ENCODE measurements at places on chromosomes 16 and 17.

DNA sequence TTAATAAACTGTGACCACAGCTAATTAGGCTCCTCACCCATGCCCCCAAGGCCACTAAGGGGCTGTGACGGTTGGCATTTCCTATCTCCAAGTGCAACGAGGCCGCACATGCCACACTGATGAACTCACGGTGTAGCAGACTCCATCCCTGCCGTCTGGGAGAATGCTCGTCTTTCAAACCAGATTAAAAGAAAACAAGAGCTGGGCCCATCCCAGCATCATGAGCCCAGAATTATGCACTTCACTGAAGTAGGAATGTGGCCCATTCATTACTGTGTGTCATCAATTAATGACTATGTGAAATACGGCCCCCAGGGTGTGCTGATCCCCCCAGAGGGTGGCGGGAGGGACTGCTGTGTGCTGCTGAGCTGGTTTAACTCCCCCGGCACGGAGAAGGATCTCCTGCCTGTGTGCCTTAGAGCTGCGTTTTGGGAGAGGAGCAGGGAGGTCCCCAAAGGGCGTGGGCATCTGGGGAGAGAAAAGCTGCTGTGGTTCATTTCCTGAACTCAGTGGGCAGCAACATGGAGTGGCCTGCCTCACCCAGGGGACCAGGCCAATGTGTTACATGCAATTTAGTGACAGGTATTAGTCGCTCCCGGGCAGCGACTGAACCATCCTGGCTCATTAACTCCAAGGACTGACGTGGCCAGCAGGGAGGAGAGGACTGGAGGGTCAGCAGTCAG lies 194.5 kb downstream of the FOXL1 start:
- DNase-seq = no peak

GRCh38 chr16:71645450-71645849 lies 19.5 kb downstream of the MARVELD3 start:
- no peak for DNase-seq

GRCh38 chr17:76714822-76715495 lies 4.2 kb upstream of the MXRA7 start:
- DNase-seq = no peak

GRCh38 chr17:39173526-39174274 lies 7.7 kb upstream of the ARL5C start:
- no peak for DNase-seq

GRCh38 chr16:75983741-75984381 lies 257.6 kb upstream of the CPHXL start:
- no peak for DNase-seq

- DNase-seq = no peak
Measured at GRCh38 chr17:80992077-80992947, 671 bp downstream of the CHMP6 start.

- no peak for DNase-seq
Measured at GRCh38 chr17:62388856-62389255, 8.5 kb downstream of the EFCAB3 start.

- DNase-seq = no peak
Measured at GRCh38 chr17:2547176-2547575, 35.5 kb upstream of the METTL16 start.

- no peak for DNase-seq
Measured at GRCh38 chr17:76544546-76545365, 4.9 kb downstream of the PRCD start.

- no peak for DNase-seq
Measured at GRCh38 chr16:50678531-50678930, 2.6 kb downstream of the SNX20 start.

DNA sequence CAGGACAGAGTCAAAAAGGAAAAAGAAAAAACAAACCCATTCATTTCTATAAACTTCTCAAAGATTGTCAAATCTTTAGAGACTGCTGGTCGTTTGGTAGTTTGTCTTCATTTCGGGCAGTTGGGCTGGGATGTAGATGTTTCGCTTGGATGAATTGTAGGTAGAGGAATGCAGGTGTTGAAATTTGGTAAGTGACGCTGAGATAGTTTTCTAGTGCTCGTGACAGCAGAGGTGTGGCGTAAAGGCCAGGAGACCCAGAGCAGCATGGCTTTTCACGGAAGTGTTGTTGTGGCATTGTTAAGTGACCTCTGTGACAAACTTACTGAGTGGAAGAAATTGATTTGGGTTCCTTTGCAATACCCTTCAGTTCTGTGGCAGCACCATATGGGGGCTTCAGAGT lies 78.2 kb upstream of the CLEC18A start:
- DNase-seq = no peak

- DNase-seq = no peak
Measured at GRCh38 chr16:473046-474043, 47.9 kb downstream of the RAB11FIP3 start.

DNA sequence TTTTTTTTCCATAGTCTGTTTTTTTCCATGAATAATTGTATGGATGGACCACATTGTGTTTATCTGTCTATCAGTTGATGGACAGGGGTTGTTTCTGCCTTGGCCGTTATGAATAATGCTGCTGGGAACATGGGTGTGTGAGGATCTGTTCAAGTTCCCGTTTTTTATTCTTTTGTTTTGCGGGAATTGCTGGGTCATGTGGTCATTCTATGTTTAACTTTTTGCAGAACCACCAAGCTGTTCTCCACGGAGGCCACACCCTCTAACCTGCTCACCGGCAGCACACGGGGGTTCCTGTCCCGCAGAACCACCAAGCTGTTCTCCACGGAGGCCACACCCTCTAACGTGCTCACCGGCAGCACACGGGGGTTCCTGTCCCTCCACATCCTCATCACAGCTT lies 5.9 kb upstream of the MSLN start:
- DNase-seq = no peak

- DNase-seq = no peak
Measured at GRCh38 chr17:59365383-59365981, 34.0 kb downstream of the YPEL2 start.

DNA sequence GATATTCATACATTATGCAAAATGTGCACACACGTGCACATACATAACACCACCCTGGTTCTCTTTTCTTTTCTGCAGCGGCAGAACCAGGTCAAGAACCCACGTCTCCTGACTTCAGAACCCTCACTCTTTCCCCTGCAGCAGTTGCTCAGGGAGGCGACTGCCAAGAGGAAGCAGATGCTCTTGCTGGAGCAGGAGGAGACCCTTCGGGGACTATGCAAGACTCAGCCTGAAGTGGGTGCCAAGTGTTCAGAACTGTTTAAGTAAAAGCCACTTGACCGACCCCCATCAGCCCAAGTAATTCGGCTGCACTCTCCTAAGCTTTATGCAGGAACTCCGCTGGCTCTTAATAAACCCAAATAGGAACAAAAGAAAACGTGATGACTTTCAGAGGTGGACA lies 193.8 kb downstream of the SLC39A11 start:
- DNase-seq = no peak

DNA sequence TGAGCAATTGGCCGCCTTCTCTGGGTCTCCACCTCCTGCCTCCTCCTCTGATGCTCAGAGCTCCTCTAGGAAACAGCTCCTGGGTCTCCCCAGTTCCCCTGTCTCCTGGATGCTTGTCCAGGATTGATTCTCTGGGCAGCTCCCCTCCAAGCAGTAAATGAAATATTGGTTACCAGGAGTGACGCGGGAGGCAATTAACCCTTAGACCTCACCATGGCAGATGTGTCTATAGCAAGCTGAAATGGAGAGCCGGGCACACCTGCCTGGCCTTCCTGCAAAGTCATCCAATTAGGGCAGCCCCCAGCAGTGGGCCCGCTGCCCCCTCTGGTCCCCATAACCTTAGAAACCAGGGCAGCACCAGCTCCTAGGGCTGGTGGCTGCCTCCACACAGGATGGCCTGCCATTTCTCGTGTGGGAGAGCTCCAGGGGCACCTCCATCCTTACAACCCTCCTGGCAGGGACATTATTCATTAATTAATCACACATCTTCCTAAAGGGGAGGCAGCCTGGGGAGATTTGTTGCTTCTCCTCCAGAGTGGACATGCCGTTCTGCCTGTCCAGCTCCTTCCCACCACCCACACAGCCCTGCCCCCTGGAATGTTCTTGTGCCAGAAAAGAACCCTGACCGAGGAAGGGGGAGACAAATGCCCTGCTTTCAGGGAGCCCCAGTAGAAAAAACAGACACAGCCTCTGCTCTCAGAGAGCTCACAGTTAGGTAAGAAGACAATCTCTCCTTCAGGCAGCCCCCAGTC lies 8.3 kb upstream of the KIF18B start:
- no peak for DNase-seq

DNA sequence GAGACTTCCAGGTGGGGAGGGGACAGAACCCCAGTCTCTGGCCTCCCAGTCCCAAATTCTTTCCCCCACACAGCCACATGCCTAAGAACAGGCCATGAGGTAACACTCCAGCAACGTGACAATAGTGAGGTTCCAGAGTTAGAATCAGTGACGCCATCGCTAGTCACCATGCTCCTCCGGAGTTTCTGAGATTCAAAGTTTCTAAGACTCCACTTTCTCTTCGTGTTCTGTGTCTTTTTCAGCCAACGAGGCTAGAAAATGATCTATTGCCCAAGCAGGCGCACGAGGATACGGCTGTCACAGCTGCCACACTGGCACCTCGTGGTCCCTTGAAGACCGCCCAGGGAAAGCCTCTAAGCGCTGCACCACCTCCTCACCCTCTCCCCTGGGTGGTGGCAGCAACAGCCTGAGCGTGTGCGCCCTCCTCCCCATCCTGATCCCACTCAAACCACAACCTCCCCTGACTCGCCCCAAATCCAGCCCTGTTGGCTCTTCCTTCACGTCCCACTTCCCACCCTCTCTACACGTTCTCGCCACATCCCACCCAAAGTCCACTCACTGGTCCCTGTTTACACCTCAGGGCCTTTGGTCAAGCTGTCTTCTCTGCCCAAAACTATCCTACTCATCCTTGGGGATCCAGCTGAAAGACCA lies 1.0 kb downstream of the MCRIP1 start:
- no peak for DNase-seq

DNA sequence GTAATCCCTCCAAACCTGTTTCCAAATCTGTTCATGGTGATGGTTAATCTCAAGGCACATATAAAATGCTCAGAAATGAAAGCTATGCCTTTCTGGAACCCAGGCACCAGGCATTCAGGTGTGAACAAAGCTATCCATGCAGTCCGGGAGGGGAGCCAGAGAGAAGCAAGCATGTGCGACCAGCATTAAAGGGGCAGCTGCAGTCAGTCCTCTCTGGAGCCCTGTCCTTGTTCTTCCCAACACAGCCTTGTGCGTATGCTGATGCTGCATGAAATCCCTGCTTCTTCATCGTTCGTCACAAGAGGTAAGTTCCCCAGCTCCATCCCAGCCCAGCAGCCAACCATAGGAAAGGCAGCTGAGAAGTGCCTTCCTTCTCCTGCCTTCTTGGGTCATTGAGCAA lies 148.7 kb downstream of the GRIN2A start:
- no peak for DNase-seq

- DNase-seq = no peak
Measured at GRCh38 chr17:37743875-37744632, 805 bp downstream of the HNF1B start.

DNA sequence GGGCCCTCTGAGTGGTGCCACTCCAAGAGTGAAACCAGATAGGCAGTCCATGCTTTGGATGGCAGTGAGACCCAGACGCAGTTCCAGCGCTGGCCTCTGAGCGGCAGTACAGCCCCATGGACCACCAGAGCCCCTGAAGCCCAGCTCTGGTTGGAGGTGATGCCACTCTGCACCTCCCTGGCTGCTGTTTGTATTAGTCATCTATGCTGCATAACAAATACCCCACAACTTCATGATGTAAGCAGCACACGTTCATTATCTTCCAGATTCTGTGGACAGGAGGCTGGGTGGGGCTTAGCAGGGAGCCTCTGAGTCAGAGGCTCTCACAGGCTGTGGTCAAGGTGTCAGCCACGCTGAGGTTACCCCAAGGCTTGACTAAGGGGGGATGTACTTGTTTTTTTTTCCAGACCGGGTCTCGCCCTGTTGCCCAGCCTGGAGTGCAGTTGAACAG lies 5.1 kb upstream of the NME4 start:
- no peak for DNase-seq

GRCh38 chr16:66578651-66579531 lies at the start of gene CMTM2:
Gene CMTM2, plus strand, starts transcription at chr16:66579463. Its CDS starts 145 bp downstream, at chr16:66579608.
- DNase-seq = no peak

DNA sequence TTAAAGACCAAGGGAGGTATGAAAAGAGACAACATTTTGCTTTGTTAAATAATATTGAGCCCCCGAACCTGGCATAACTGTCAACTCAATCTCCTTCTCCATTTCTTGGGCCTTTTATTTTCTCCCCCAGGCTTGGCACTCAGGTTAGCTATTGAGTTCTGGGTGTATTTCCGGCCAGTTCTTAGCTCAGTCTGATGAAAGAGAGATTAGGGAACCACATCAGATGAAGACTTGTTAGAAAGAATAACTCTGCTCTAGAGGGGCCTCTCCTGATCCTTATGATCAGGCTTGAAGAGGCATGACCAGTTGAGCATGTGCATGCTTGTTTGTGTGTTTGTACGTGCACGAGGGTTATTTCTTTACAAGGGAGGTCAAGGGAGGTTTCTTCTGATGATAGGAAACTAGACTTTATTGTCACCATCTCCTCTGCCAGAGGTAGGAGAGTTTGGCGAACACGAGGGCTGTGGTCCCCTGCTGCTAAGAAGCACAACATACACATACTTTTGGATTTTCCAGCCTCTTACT lies 29.2 kb upstream of the HS3ST2 start:
- DNase-seq = no peak

DNA sequence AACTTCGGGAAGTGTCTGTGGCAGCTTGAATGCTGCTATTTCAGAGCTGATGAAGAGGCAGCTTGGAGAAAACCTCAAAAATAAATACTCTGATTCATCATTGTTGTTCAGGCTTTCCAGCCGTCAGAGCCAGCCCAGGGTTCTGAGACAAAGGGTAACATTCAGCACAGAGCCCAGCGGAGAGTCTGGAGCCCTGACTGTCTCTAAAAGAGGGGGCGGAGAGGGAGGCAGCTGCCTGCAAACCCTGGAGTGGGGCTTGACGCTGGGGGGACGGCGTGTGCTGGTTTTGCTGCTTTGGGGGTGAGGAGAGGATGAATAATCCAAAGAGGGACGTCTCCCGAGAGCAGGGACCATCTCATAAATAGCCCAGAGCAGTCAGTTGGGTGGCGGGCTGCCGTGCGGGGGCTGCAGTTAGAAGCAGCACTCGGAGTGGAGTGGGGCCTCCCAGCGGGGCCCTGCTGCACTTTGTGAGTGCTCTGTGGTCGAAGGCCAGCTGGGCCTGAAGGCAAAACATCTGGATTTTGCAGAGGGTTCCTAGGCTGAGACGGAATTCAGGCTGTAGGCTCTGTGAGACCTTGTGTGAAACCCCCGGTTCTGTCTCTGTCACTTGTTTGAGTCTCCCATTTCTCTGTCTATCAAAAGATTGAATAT lies 237.8 kb downstream of the PRKCA start:
- no peak for DNase-seq

GRCh38 chr17:38654411-38655398 lies 20.1 kb downstream of the EPOP start:
- no peak for DNase-seq

DNA sequence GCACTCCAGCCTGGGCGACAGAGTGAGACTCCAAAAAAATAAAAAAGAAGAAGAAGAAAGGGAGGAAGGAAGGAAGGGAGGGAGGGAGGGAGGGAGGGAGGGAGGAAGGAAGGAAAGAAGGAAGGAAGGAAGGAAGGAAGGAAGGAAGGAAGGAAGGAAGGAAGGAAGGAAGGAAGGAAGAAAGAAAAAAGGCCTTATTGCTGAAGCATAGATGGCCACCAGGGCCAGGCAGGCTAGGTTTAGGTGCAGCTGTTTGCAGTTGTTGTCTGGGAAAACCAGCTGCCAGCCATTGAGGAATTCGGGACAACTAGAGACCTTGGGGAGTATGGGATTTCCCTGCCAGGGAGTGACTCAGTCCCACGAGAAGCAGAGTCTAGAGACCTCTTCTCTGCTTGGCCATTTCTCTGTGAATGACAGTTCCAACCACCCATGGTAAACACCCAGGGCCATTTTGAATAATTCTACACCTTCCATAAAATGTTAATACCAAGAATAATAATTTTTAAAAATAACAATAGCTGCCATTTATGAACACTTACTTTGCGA lies 31.0 kb downstream of the SCNN1B start:
- DNase-seq = no peak

Measured in thoracic aorta (tissue), 2 donors.